NK-92 treated with Interleukin-12 subunit alpha and Interleukin-12 subunit beta, amount 100 ng/mL, for 24 hours (cell line): ENCODE measurements at places on chromosomes 11 and 22.

GRCh38 chr11:102268083-102268984 is 49.0 kb upstream of the BIRC3 start:
- DNase-seq = no peak

DNA sequence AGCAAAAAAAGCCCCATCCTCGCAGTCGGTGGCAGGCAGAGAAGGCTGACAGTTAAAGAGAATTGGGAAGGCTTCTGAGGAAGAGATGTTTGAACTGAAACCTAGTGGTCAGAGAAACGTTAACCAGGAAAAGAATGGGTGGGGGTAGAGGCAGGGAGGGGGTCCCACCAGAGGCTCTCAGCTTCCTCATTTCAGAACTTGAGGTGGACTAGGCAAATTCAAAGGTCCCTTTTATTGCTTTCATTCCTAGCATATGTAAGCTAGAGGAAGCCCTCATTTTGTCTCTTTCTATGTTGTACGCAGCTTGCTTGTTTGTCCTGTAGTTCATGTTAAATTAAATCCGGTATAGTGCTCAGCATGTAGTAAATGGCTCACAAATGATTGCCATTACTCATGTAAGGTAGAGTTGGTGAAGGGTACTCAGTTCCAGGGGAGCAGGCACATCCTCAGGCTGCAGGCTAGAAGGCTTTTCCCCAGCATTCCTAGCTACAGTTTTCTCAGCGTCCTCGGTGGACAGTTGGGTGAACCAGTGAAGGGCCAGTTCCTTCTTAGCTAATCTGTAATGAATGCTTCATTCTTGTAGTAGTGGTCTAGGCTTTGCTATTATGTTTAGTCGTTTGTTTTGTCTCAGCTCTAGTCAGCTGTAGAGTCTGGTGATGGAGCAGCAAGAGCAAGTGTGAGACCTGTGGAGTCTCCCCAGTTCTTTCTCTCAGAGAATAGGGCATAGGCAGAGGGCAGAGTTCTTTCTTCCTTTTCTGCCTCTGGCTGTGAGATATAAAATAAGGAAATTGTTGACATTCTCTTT is 58.6 kb downstream of the UVRAG start:
- no peak for DNase-seq

GRCh38 chr11:72352859-72353551 is 81.3 kb downstream of the CLPB start:
- DNase-seq = no peak

DNA sequence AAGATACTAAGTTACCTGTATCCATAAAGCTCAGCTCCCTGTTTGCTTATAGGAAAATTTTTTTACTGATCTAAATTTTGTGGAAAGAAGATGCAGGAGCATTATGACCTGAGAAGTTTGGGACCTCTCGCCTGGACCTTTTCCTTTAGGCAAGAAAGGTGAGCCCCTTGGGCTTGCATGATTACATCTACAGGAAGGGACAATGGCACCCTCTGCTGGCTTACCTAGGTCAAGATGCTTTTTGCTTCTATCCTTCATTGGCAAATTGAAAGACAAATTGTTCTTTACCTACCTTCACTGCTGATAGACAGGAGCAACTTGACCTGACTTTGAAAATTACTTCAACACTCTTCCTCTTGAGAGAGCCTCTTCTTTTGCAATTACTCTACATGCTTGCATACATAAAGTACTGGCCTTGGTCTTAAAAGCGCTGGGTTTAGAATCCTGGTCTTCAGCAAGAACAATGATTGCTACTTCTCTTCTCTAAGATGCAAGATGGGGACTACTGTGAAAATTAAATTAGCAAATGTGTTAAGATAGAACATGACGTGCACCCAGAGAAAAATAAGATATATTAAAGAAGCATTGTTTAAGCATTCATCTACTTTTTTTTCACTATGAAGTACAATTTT is 147.2 kb downstream of the TRPC6 start:
- no peak for DNase-seq

GRCh38 chr11:34857463-34857862 is 58.7 kb downstream of the APIP start:
- DNase-seq = no peak

DNA sequence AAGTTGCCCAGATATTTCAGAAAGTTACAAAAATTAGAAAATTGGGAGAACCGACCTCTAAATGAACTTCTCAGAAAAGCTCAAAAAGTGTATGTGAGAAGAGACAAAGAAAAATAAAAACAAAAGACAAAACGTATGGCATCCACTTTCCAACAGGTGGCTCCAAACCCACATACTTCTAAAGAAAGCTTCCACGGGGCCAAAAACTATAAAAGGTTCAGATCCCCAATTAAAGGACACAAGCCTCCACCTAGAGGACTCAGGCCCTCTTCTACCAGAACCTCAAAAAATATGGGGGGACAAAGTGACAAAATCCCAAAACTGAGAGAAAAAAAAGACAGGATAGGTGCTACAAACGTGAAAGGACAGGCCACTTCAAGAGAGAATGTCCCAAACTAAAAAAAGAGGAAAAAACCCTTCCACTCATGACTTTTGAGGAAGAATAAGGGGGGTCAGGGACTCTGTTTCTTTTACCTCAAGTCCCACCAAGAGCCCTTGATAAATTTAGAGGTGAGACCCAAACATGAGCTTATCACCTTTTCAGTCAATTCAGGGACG is 8.8 kb downstream of the SCGB2A1 start:
- DNase-seq = no peak

- no peak for DNase-seq
Measured at GRCh38 chr22:20793748-20794649, 20.1 kb downstream of the SERPIND1 start.

- no peak for DNase-seq
Measured at GRCh38 chr11:29214833-29215232, 802.0 kb downstream of the KCNA4 start.

- peak; percentile 79 for DNase-seq
Measured at GRCh38 chr22:37284805-37285355, 2.6 kb downstream of the CYTH4 start.

GRCh38 chr11:74019104-74019738 is 10.3 kb upstream of the UCP3 start:
- no peak for DNase-seq

DNA sequence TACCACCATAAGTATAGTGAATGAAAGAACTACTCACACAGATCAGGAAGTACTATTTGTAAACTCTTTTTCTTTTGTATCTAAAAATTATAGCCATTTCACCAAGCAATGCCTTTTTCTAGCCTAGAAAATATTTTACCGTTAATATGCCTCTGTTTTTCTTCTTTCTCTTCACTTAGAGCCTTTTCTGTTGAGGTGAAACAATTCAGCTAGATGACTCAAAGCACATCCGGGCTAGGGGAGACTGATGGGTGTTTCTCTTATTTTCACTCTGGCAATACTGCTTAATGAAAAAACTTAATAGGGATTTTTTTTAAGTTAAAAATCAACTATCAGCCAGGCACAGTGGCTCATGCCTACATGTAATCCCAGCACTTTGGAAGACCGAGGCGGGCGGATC is 93.3 kb downstream of the SGSM3 start:
- no peak for DNase-seq

DNA sequence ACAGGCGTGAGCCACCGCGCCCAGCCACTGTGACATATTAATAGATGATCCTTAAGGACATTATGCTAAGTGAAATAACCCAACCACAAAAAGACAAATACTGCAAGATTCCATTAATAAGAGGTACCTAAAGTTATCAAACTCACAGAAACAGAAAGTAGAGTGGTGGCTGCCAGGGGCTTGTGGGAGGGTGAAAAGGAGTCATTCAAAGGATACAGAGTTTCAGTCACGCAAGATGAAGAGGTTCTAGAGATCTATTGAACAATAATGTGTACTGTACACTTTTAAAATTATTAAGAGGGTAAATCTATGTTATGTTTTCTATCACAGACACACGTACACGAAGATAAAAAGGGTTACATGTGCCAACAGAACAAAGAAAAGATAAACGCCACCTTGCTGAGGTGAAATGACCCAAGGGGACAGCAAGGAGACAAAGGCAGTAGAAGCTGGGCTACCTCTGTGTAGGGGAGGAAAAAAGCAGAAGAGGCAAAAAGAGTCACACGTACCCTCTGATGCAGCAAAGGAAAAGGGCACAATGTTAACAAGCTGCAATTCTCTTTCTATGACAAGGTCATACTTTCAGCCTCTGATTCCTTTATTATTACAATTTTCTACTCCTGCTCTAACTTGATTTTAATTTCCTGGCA is 65.3 kb downstream of the AMBRA1 start:
- no peak for DNase-seq

- no peak for DNase-seq
Measured at GRCh38 chr11:15580056-15580774, 465.5 kb downstream of the INSC start.

DNA sequence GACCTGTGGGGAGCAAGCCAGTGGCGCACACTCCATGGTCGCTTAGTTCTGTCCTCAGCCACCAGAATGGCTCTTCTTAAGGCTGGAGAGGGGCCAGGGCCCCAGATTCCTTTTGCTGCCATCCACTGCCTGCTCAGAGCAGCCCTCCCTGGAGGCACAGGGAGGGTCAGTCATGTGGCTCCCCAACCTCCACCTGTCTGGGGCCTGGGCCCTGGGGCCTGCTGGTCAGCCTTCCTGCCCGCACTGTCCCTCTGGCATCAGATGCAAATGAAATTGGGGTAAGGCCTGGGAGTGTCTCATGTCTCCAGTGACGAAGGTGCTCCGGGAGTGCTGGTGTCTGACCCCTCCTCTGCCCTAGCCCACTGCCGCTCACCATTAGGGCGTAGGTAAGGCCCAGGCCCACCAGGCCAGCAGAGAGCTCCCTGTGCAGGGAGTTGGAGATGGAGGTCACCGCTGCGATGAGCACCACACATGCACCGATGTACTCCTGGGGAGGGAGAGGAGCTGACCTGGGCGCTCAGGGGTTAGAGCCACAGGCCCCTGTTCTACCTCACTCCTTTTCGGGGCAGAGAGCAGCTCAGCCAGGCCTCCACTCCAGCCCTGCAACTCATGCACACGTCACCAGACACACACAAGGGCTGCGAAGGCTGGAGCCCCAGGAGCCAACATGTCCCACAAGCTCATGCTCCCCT is 9.0 kb upstream of the KCNJ11 start:
- no peak for DNase-seq

GRCh38 chr22:30781271-30781875 is 86.7 kb downstream of the OSBP2 start:
- DNase-seq = no peak

DNA sequence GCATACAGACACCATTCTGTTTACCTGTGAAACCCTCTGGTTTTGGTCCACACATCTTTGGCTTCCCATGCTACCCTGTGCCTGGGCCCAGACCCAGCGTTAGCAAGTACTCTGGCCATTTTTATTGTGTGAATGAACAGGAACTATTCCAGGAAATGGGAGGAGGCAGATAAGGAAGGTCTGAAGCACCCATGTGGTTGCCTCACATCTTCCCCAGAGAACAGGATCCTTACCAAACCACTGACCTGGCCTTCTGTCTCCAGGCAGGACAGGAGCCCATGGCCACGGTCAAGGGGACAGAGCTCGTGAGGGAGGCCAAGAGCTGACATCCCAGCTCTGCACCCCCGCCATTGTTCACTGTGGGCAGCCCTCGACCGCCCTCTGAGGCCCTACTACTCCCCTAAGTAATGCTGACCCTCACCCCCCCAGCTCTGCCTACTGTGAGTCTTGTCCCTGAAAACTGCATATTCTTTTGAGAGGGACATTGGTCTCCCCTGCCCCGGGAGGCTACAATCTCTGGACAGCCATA is 97.7 kb upstream of the TP53I11 start:
- DNase-seq = no peak

DNA sequence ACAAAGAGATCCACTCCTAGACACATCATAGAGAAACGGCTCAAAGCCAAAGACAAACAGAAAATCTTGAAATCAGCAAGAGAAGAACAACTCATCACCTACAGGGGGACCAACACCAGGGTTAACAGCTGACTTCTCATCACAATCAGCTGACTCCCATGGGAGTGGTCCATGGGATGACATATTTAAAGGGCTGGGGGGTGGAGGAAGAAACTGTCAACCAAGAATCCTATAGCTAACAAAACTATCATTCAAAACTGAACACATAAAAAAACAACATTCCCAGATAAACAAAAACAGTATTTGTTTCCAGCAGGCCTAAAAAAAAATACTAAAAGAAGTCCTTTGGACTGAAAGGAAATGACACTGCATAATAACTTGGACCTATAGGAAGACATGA is 86.7 kb downstream of the APOL5 start:
- DNase-seq = no peak

DNA sequence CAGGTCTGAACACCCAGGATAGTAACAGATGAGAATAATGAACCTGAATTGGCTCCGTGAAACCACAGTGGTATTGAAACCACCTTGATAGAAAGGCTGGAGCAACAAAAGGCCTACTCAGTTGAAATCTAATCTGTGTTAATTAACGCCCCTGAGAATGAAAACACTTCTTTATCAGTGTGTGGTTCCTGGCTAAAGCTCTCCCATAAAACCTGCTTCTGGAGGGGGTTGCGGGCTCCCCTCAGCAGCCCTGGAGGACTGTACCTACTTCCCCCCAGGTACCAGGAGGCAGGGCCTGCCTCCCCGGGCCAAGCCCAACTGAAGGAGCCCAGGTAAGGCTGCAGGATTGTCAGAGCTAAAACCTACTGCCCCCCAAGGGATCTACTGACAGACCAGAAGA is 54.6 kb downstream of the PLEKHA7 start:
- no peak for DNase-seq

DNA sequence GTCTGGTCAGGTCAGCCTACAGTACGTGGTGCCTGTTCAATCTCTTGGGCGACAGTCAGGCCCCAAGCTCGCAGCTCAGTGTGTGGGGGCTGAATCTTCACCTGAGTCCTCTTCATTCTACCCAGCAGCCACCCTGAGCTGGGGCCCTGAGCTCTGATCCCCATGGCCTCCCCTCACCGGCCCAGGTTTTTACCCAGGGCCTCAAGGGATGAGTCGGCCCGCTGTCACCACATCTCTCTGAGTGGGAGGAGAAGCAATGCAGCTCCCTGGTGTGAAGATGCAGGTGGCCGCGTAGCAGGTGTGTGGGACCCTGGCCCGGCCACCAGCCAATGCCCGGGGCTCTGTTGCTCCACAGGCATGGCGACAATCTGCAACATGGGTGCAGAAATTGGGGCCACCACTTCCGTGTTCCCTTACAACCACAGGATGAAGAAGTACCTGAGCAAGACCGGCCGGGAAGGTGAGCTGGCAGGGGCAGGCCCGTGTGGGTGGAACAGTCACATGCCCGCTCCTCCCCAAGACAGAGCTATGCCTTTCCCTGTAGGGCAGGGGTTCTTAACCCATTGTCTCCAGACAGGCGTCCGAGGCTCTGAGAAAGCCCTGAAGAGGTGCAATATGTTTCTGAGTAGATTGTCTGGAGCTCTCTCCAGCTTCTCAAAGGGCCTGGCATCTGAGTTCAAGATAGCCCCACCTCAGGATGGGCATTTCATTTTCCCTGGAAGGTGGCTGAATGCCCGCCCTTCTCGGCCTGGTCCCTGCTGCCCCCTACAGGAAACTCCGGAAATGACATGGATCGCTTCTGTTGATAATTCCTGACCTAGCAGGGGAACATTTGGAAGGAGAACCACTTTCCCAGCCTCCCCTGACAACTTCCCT is 26.9 kb downstream of the POLR3H start:
- no peak for DNase-seq

DNA sequence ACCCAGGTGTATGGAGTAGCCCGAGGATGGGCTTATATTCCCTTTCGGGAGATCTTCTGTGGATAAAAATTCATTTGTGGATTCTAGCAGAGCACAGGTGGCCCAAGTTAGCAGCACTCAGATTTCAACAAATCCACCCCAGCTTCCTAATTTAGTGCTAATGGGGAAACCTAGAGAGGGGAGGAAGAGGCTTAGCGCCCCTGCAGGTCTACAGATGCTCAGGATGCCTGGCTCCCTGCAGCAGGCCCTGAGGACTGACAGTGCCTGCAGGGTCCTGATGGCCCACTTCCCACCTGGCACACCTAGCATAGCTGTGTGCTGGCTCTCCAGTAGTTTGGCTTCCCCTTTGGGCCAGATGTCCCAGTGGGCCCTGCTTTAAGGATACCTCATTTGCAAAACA is 6.5 kb downstream of the DGAT2 start:
- no peak for DNase-seq
